Body of pancreas (tissue), 4 donors: ENCODE measurements at places on chromosomes 1 and 21. TPM values are rescaled to one million over a fixed set of nuclear protein-coding genes. Genes with fewer than 3 reads are reported as not detected.

DNA sequence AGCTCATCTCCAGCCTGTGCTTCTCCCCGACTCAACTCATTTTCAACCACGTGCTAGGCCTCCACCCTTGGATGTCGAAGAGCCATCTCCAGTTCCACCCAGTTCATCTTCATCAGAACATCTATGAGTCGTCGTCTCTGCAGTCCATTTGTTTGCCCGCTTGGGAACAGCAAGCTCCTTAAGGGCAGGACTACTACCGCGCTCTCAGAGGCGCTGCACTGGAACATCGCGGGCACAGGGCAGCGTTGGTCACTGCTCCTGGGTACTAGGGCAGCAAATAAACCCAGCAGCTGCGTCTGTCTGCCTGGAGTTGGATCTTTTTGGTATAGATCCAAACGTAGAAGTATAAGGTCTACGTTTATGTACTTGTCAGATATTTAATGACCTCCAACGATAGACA, 478 bp upstream of the PRDM2 start:
- DNase-seq = no peak
- peak overlapping the region; percentile 50 for H3K4me3 ChIP-seq
- H3K36me3 ChIP-seq = no peaks in the 10 kb centered on the region
- no peaks in the 10 kb centered on the region for H3K27me3 ChIP-seq
- peaks cover 6% of the 10 kb centered on the region for H3K4me1 ChIP-seq
- H3K27ac ChIP-seq = peak overlapping the region; percentile 66

- H3K27me3 ChIP-seq = no peaks in the 10 kb centered on the region
- H3K4me3 ChIP-seq = no peak overlapping the region
- H3K4me1 ChIP-seq = no peaks in the 10 kb centered on the region
- H3K27ac ChIP-seq = no peak overlapping the region
Observed at GRCh38 chr1:41861535-41862383, 57.0 kb downstream of the HIVEP3 start.

Gene MIGA1
- 10.4 TPM for total RNA-seq

Gene KCNJ15
- total RNA-seq = 23.1 TPM

Gene GNG4
- total RNA-seq = 0.66 TPM

DNA sequence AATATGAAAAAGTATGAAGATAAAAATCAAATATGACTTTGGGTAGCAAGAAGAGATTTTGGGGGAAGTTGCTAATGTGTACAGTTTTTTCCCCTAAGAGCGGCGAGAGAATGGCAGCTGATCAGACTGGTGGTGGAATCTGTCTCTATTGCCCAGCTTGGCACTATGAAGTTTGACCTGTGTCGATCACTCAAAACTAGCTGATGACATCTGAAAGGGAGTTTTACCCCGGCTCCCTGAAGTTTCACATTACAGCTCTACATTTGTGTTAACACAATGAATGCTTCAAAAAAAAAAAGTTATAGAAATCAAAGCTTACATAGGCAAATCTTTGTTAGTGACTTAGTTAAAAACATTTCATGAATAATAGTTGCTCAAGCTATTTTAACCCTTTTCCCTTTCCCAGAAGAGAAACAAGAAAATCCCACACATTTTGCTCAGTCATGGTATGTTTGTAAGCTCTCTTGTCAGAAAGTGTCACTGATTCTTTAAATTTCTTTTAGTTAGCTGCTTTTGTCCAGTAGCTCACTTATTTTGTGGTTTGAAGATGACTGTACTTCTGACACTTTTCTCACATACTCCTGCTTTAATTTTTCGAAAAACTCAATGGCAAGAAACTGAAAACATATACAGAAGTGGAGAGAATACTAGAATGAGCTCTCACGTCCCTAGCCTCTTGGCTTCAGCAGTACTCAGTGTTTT, 41.3 kb downstream of the DYRK1A start:
- H3K4me3 ChIP-seq = no peak overlapping the region
- peaks cover 54% of the 10 kb centered on the region for H3K4me1 ChIP-seq
- no peak overlapping the region for H3K27ac ChIP-seq
- no peaks in the 10 kb centered on the region for H3K27me3 ChIP-seq
- no peak for DNase-seq
- no peaks in the 10 kb centered on the region for H3K36me3 ChIP-seq

DNA sequence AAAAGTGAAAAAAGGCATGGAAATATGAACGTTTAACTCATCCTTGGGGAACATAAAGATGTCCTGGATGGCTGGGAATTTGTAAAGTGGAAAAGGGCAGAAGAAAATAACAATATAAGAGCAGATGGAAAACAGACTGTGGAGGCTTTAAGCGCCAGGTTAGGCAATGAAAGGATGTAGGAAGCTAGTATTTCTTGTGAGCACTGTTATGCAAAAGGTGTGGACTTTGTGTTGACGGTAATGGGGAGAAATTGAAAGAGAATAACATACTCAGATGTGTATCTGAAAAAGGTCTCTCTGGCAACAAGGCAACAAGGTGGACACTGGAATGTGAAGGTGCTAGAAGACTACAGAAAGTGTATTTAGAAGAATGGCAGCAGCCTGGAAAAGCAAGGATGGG, 411.8 kb downstream of the PLPP3 start:
- H3K27ac ChIP-seq = no peak overlapping the region
- no peaks in the 10 kb centered on the region for H3K36me3 ChIP-seq
- H3K4me3 ChIP-seq = no peak overlapping the region
- H3K4me1 ChIP-seq = no peaks in the 10 kb centered on the region

Gene ACTA1
- 7.6 TPM for total RNA-seq
